ENCODE measurements at places on chromosomes 11 and 22.

DNA sequence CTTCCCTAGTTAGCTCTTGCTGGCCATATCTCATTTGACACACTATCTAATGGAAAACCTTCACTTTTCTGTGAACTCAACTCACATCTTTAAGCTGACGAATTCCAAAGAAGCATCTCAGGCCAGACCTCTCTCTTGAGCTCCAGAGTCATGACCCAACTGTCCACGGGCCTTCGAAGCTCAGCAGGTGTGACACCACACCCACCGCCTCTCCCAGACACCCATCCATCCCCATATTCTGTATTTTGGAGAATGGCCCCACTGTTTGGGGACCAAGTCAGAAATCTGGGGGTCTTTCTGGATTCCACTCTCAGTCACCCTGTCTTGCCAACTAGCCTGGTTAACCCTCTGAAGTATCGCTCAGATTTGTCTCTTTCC is 125.8 kb downstream of the ST3GAL4 start:
- DNase-seq, result no peak

DNA sequence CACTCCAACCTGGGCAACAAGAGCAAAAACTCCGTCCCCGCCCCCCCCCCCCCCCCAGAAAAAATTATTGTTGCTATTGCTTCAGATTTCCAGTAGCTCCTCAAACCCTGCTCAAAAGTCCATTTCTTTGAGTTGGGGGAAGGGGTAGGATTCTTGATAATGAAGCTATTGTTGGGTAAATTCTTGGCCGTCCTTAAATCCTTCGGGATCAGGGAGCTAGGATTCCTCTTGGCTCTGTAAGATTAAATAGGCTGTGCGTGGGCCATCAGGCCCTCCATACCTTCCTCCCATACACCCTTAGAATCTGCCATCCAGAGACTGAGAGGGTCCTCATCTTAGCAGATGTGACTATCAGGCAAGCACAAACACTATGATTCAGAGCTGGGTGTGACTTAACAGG is 16.4 kb downstream of the YWHAH start:
- DNase-seq, result no peak

DNA sequence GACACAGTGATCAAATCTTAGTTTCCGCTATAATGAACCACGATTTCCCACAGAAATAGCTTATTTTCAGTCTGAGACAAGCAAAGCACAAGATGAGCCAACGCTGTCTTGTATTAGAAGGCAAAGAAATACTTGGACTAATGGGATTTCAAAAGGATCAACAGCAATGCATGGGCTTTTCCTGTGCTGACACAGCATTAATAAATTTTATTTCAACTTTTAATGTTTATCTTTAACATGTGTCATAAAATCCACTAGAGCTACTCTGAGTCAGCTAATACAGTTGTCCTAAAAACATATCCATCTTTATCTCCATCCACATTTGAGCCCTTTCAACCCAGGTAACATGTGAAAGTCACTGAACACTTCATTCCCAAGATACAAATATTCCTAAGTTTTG is 15.5 kb upstream of the SLC25A17 start:
- DNase-seq, result no peak

GRCh38 chr11:3190600-3190999 is 25.5 kb upstream of the OSBPL5 start:
- DNase-seq, result no peak

DNA sequence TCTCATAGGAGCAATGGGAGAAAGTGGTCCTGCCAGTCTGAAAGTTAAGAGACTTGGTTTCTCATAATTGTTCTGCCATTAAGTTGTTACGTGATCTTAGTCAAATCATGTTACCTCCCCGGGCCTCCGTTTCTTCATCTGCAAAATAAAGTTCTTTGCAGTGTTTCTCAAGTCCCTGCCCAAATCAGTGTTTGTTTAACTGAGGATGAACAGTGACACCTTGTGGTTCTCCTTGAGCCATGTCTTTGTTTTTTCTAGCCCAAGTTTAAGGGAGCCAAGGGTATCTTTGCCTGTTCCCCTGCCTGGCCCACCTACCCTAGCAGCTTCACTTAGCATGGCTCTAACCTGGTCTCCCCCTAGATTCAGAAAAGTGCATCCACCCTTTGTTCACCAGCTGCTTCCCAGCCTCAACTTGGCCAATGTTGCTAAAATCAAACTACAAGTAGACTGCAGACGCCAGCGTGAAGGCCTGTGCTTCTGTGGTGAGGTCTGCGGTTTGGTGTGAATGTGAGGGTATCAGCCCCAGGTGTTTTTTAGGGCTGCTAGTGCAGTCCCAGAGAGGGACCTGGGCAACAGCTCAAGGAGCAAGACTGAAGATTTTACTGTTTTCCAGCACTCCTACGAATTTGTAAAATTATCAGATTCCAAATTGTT is 35.5 kb downstream of the FZD4 start:
- DNase-seq, result peak; percentile 60

- DNase-seq, result no peak
Observed at GRCh38 chr11:124115782-124116616, 749 bp downstream of the VWA5A start.

DNA sequence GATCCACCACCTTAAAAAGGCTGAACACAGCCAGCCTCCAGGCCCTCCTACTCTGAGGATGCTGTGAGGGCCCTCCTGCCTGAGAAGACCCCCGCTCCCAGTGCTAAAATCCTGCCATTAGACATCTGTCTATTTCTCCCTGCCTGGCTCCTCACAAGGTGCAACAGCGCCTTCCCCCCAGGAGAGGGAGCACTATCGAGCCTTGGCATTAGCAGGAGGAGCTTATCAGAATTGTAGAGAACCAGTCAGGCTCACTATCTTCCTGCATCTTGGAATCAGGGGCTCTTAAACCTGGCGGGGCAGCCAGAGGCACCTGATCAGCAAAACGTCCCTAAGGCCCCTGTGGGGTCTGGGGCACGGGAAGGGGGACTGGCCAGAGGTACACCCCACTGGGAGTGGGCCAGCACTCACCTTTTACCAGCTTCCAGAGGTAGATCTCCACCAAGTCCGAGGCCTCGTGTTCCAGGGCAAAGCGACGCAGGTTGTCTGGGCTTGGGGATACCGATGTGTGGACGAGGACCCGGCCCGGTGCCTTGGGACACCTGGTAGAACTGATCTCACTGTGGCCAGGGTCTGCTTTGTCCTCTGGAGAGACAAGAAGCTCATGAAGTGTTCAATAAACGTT is 28.7 kb downstream of the CHRDL2 start:
- DNase-seq, result peak; percentile 89

- DNase-seq, result no peak
Observed at GRCh38 chr11:112770487-112770886, 190.7 kb upstream of the NCAM1 start.

DNA sequence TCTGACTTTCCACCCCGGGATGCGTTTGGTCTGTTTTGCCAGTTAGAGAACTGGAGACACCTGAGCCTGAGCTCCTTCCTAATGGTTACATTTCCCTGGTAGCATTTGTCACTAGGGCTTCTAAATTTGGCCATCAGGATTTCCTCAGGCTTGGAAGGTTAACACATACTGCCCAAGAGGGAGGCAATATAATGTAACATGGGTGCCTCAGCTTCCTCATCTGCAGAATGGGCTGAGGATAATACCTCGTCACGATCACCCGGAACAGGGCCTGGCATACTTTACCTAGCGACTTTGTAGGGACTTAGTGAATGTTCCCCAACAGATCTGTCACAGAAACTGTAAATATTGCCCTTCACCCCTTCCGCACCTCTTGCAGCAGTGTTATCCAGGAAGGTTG is 11.3 kb downstream of the IL17RA start:
- DNase-seq, result no peak

GRCh38 chr22:36999463-36999862 is 19.8 kb downstream of the TST start:
- no peak for DNase-seq

GRCh38 chr11:134033696-134034491 is 35.0 kb upstream of the JAM3 start:
- peak; percentile 61 for DNase-seq

GRCh38 chr11:43925063-43925931 is 17.1 kb upstream of the C11orf96 start:
- no peak for DNase-seq

DNA sequence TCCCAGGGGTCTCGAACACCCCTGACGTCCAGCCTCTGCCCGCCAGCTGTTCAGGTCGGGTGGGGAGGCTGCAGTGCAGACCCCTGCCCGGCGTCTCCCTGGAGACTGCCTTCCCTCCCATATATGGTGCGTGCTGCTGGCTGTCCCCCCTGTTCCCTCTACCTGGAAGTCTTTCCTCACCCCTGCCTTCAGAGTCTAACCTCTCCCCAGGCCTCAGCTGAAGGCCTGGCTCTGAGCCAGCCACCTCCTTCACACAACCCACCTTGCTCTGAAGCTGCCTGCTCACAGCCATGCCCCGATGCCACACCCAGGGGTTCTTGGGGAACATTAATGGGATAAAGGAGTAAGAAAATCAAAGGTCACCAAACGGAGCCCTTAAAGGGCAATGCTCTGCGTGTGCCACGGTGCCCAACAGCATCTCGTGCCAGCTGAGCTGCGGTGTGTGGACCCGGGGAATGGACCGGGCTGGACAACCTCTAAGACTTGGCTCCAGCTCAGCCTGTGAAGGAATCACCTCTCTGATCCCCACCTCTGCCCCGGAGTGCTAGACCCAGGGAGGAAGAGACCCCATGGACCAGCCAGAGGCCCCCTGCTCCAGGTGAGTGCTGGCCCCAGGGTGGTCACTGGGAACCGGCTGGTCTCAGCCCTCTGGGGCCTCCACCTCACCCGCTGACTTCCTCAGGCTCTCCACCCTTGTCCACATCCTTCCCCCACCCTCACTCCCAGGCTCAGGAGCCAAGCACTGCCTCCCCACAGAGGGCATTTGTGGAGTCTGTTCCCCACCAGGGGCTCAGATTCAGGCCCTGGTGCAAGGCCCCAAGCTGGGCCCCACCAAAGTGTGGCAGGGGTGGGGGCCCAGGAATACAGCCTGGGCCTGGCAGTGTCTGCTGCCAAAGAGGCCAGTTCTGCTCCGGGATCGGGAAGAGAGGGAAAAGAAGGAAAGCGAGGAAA is at the start of gene NLRP6:
NLRP6 (plus strand) TSS at position 407 of the 951 bp plus-strand sequence; CDS start at position 570, 163 bp downstream.
- no peak for DNase-seq

- peak; percentile 96 for DNase-seq
Observed at GRCh38 chr11:65498977-65499712, at the start of gene MALAT1. Gene MALAT1 (plus strand): TSS chr11:65499045.
